ENCODE measurements at places on chromosomes 4 and X.

GRCh38 chr4:67751260-67751659 lies 2.9 kb downstream of the GNRHR start:
- no peak for DNase-seq

DNA sequence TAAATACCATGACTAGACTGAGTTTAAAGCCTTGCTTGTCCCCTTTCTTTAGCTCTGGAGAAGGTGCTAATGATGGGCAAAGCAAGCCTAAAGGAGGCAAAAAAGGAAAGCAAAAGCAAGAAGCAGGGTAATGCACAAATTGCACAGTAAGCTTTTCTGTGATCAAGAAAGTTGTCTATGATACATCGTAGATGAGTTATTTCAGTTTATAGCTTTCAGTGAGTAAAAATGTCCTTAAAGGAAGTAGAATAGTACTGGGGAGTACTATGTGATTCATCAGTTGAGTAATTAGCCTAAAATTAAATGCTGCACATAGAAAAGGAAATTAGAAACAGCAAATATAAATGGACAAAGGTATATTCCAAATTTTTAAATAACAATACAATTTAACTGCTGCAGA lies 50.2 kb upstream of the PDE5A start:
- no peak for DNase-seq

- no peak for DNase-seq
These were observed 281.4 kb downstream of the PABPC4L start for GRCh38 chr4:133920236-133920635.

DNA sequence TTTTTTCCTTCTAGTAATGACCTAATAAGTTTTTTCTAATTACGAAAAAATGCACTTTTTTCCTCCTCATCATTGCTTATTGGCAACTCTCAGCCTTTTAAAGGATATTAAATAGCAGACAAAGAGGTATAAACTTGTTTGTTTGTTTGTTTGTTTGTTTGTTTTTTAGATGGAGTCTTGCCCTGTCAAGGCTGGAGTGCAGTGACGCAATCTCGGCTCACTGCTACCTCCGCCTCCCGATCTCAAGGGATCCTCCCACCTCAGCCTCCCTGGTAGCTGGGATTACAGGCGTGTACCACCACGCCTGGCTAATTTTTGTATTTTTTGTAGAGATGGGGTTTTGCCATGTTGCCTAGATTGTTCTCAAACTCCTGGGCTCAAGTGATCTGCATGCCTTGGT lies 6.0 kb downstream of the RBM47 start:
- no peak for DNase-seq

DNA sequence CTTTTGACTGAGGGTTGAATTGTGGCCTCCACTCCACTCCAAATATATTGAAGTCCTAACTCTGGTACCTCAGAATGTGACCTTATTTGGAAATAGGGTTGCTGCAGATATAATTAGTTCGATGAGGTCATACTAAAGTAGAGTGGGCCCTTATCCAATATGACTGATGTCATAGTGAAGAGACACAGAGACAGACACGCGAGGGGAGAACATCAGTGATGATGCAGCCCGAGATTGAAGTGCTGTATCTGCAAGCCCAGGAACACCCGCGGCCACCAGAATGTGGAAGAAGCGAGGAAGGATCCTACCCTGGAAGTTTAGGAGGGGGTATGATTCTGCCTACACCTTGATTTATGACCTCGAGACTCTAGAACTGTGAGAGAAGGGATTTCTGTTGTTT lies 279.0 kb downstream of the ANKRD50 start:
- no peak for DNase-seq

- no peak for DNase-seq
These were observed 51.5 kb upstream of the RAP2C start for GRCh38 chrX:132270699-132271098.

DNA sequence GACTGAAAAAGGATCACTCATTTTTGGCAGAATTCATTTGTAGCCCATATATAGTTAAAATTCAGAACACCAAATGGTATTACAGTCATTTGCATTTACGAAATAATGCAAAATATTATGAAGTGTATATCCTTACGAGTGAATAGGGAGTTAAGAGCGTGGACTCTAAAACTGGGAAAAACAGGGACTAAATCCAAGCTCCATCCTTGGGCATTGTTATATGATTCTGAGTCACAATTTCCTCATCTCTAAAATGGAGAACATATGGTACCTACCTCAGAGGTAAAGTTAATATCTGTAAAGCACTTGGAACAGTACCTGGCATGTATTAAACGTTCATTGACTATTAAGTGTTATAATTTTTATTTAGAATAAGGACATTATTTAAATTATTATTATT lies 106.3 kb downstream of the ZAR1 start:
- DNase-seq: no peak

- DNase-seq: no peak
These were observed 19.5 kb upstream of the SYTL5 start for GRCh38 chrX:37986893-37987292.

DNA sequence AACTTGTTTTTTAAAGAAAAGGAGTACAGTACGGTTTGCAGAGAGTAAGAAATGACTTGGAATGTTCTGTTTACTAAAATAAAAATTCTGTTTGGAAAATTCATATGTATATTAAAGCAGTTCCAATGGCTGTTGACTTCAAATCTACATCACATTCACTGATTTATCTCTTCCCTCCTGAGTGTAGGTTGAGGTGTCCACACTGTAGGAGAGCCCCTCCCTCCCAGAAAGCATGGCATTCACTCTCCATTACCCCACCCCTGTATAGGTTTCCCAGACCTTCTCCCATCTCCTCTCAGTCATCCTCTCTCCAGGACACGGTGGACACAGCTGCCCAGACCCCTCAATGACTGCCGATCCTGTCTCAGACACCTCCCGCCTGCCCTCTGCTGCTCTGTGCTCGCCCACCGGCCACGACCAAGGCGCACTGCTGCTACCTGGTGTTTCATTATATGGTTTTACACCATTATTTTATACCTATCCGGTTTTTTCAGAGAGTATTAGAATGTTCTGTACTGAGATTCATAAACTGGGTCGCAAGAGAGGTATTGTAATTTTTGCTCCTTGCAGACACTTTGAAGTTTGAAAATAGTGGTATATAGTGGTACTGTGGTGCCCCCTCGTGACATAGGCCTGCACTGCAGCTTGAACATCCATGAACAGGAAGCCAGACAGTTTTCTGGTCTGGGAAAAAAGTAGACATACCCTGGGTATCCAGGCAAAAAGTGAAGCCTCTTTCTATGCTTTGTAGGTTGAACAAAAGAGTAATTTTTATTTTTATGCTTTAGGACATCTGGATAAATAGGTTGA lies 38.8 kb upstream of the BEX4 start:
- peak; percentile 35 for DNase-seq

DNA sequence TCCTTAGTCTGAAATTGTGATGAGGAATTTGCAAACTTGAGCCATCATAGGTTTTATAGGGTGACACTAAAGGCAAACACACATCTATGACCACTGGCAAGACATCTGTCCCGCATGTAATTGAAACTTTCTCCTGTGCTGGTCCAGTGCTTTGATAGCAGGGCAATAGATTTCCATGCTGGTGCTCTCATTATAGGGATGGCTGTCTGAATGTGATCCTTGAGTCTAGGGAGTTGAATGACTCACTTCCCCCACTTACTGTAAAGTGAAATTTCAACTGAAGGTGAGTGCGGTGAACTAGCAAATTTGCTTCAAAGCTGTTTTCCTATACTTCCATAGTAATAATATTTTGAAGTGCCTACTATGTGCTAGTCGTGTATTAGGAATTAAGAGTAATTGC lies 1630.0 kb downstream of the STIM2 start:
- DNase-seq: no peak

DNA sequence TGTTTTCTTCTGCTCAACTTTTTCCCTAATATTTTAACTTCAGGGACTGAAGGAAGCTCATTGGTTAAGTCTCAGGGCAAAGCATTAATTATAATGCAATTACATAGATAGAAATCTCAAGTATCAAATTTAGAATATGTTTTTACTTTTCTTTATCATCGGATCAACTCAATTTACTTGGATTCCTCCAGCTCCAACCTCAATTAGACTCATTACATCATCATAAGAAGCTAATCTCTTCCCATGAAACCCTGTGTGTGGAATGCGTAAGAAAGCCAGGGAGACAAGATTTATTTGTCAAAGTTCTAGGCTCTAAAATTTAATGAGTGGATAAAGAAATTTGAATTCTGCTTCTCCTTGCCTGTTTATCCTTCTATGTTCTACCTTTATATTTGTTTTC lies 918.4 kb downstream of the ADGRL3 start:
- DNase-seq: no peak

DNA sequence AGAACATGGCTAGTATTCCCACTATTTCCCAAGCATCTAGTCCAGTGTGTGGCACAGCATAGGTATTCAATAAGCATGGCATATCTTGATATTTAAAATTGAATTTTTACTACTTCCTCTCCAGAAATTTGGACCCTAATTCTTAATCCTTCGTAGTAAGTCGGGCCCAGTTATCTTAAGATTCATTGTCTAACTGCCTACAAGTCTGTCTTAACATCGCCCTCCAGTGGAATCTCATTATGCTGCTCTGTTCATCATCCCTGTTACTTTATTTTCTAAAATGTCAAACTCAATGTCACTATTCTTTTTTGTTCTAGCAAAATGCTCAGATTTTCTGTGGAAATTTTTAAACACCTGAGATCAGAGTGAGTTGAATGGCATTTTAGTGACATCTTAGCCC lies 606.2 kb downstream of the KLHL13 start:
- no peak for DNase-seq

GRCh38 chrX:37454537-37455285 lies 105.5 kb downstream of the PRRG1 start:
- no peak for DNase-seq

DNA sequence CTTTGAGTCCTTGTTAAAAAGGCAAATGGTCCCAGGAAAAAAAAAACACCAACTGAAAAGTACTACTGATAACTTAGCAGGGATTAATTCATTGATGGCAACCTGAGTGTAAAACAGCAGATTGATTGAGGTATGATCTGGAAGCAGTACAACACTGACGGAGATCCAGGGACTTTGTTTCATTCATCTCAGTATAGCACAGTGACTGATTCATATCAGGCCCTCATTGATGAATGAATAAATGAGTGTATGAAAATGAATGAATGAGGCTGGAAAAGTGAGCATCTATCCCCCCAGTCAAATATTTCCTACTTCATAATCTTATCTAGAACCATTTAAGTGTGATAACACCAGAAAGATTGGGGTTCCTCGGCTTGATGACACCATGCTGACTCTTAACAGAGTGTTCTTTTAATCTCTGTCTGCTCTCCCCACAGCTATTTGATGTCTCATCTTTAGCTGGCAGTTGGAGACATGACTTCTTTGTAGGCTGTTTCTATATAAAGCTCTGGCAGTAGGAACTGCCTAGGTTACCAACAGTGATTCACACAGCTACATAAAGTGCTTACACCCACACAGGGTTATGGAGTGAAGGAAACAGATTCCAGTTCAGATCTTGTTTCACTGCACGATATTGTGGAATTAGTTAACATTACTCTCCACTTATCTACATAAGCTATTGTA lies 18.6 kb upstream of the RNF128 start:
- no peak for DNase-seq

DNA sequence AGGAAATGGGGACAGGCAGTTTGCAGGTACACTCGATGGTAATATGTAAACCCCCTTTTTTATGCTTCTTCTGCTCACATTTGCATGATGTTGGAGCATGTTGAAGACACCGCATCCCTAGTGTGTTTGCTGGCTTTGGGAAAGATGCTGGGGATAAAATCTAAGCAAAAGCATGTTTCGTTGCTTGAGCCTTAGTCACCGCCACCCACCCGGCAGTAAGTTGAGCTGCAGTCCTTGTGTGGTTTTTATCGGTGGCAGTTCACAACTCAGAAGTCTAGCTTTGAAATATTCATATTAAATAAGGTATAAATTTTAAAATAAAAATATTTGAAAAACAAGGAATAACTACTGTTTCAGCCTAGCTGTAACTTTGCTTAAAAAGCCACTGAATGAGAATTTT lies 21.7 kb upstream of the MND1 start:
- DNase-seq: no peak

GRCh38 chrX:131675596-131676194 lies 131.8 kb downstream of the OR13H1 start:
- no peak for DNase-seq

- DNase-seq: no peak
These were observed 2.9 kb downstream of the NOCT start for GRCh38 chr4:139018501-139018900.

GRCh38 chr4:46372878-46373277 lies 17.1 kb downstream of the GABRA2 start:
- DNase-seq: no peak

DNA sequence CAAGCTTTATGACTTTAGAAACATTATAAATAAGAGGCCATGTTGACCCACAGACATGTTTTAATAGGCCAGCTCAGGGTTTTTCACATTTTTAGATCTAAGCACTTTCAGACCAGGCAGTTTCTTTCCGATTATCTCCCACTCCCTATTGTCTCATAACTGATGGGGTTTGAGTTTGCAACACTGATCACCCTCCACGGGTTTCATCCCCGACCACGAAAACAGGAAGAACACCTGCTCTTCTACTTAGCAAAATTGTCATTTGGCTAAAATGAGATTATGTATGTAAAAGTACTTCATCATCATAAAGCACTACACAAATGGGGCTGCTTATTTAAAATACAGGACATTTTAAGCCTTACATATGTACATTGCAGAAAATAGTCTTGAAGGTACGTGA lies 407.9 kb downstream of the HNRNPD start:
- no peak for DNase-seq

GRCh38 chr4:55326629-55327028 lies 19.4 kb upstream of the SRD5A3 start:
- no peak for DNase-seq

- no peak for DNase-seq
These were observed 66.1 kb downstream of the CCKAR start for GRCh38 chr4:26424153-26424552.

DNA sequence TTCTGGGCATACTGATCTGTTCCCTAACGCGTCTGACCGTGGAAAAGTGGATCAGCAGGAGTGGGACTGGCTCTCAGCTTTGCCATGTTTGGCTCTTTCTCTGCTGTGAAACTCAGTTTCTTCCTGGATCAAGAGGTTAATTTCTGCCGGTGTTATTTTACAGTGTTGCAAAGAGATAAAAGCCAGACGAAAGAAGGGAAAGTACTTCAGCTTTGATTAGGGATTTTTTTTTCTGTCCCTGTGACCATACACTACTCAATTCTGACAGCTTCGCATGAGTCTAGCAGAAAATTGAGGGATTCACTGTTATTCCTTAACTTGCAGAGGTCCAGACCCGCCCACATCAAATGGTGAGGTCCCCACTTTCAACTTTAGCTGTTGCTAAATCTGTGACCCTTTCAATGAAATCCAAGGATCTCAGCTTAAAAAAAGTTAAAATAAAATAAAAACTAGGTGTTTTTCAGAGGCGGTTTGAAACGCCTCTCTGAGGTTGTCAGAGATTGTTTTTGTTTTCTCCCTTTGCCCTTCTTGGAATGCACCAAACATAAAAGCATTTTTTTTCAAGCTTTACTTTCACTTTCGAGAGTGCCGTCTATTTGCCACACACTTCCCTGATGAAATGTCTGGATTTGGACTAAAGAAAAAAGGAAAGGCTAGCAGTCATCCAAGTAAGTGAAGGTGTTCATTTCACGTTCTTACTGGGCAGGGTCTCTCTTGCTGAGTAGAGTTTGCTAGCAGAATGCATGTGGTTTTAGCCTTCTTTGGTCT lies at the start of gene TLR3:
TLR3 (plus strand) TSS at position 576 of the 768 bp plus-strand sequence. CDS start 7,464 bp downstream, outside the sequence.
- DNase-seq: no peak

- DNase-seq: no peak
These were observed 79.2 kb downstream of the ARAP2 start for GRCh38 chr4:36164900-36165630.
